ENCODE measurements at places on chromosomes 1 and 21.

DNA sequence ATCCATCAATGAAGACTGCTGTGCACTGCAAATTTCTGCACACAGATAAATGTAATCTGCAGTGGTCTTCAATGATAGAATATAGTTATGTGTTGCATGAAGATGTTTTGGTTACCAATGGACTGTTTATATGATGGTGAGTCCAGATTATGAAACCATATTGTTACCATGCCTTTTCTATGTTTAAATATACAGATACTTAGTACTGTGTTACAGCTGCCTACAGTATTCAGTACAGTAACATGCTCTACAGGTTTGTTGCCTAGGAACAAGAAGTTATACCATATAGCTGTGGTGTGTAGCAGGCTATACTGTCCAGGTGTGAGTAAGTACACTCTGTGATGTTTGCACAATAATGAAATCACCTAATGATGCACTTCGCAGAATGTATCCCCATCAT, 40.8 kb downstream of the SORT1 start:
- DNase-seq = no peak

GRCh38 chr1:170903961-170904360, 31.4 kb upstream of the MROH9 start:
- DNase-seq = no peak

DNA sequence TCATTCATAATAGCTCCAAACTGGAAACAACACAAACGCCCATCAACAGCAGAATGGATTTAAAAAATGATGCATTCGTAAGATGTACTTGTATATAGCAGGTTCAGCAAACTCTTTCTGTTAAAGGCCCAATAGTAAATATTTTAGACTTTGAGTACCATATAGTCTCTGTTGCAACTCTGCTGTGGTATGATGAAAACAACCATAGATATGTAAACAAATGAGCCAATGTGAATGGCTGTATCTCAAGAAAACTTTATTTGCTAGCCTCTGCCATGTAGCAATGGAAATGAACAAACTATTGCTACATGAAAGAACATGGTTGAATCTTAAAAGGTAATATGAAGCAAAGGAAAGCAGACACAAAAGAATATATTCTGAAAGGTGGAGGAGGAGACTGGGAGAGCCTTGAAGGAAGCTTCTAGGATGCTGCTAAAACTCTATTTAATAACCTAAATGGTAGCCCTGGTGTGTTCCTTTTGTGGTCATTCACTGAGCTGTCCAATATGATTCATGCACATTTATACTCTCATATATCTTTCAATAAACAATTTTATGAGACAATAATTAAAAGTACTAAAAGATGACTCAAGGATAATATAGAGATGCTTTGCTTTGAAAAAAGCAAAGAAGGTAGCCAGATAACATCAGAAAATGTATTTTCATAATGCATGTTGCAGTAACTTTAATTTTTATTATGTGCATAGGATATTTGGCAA, 29.1 kb upstream of the FMO3 start:
- DNase-seq = no peak

DNA sequence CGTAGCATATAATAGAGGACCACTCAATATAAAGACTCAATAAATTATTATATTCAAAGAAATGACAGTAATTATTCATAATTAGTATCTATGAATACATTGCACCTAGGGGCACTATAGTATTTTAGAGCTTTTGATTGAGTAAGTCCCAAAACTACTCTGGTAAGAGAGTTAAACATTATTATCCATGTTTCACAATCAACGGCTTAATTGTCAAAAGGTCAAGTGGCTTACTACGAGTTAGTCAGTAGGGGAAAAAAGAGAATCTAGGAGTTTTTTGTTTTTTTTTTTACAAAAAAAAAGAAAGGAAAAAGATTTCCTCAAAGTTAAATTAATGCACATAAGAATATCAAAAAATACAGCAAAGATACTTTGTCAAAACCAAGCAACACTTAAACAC, 20.4 kb upstream of the LAMC1 start:
- DNase-seq = no peak

DNA sequence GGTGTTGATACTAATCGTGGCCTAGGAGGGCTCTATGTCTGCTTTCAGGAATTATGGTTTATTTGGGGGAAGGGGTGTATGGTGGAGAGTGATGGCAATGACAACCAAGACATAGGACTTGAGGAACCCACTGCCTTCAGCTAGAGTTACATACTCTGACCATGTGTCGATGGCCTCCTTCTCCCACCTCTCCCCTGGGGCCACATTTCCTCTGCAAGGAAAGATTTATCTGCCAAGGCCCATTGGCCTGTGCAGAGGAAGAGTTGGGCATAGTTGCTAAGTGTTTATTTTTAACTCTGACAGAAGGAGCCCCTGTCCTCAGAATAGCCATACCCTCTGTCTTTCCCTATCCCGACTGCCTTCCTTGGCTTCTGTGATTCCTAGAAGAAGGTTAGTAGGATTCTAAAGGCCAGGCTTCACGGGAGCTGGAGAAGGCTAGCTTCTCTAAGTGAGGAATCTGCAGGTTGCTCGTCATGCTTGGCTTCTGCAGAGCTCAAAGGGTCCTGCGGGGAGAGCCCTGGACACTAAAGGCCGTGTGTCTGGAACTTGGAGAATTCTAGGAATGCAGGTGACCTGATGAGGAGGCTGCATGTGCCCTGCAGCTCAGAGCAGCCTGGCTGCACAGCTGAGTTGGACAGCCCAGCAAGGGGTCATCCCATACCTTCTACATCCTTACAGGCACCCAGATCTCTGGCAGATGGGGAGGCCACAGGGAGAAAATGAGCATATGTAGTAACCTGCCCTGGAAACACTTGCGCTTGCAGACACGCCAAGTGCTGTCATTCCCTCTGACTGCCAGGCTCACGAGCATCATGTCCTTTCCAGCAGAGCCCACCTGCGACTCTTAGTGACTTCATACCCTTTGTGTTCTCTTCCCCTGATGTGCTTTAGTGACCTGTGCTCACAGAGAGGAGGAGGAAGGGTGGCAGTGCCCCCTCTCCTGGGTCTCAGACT, 9.7 kb downstream of the MAPKAPK2 start:
- DNase-seq = no peak

GRCh38 chr1:21961799-21962198, 15.0 kb upstream of the CELA3B start:
- no peak for DNase-seq

DNA sequence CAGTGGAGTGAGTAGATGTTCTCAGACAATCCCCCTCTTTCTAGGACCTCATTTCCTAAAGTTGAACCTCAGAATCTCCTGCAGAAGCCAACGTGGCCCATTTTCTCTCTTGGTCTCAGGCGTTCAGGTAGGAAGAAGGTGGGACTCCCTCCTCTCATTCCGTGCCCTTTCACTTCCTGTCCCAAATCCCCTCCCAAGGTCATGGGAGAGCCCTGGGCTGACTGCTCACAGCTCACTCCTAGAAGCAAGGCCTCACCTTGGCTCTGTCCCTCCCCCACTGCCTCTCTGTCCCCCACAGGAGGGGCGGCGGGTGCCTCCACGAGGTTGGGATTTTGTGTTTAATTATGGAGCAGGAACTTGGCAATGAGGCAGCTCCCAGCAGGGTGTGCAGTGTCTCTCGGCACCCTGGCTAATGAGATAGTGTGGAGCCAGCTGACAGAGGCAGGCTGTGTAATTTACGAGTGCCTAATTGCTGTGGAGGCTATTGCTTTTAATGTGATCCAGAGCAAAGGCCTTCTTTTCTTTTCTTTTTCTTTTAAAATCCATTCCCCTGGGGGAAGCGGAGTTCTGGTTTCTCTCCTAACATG, 9.1 kb upstream of the CDK18 start:
- DNase-seq = no peak

GRCh38 chr1:150262388-150263320, 5.1 kb downstream of the CA14 start:
- no peak for DNase-seq

DNA sequence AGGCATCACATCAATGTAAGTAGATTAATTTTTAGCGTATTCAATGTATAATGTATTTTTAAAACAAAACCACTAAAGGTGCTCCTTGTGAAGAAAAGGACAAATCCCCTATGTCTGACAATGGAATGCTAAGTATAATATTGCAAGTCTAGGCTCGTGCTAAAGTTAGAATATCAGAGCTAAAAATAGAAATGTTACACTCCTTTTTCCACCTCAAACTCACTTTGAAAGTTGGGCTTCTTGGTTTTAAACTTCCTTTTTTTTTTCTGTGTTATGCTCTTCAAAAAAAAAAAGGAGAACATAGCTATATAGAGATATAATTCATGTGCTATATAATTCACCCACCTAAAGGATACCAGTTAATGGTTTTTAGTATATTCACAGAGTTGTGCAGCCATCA, 3.6 kb upstream of the SERBP1 start:
- DNase-seq = no peak

- no peak for DNase-seq
These were observed 45.2 kb downstream of the PTPRU start for GRCh38 chr1:29281571-29281970.

- no peak for DNase-seq
These were observed 23.8 kb downstream of the SLC27A3 start for GRCh38 chr1:153799016-153799415.

GRCh38 chr1:164855716-164856329, 296.8 kb downstream of the PBX1 start:
- DNase-seq = no peak
